Osteoblast (primary cell): ENCODE measurements at places on chromosomes 16 and 17. TPM values are rescaled to one million over a fixed set of nuclear protein-coding genes. Genes with fewer than 3 reads are reported as not detected.

Gene CBX2
- total RNA-seq: 0.88 and 1.1 TPM in 2 replicates

Gene TP53TG3C
- total RNA-seq: not detected in 2 replicates

Gene OR4D1
- not detected in 2 replicates for total RNA-seq

Gene SYCE1L
- not detected in 2 replicates for total RNA-seq

DNA sequence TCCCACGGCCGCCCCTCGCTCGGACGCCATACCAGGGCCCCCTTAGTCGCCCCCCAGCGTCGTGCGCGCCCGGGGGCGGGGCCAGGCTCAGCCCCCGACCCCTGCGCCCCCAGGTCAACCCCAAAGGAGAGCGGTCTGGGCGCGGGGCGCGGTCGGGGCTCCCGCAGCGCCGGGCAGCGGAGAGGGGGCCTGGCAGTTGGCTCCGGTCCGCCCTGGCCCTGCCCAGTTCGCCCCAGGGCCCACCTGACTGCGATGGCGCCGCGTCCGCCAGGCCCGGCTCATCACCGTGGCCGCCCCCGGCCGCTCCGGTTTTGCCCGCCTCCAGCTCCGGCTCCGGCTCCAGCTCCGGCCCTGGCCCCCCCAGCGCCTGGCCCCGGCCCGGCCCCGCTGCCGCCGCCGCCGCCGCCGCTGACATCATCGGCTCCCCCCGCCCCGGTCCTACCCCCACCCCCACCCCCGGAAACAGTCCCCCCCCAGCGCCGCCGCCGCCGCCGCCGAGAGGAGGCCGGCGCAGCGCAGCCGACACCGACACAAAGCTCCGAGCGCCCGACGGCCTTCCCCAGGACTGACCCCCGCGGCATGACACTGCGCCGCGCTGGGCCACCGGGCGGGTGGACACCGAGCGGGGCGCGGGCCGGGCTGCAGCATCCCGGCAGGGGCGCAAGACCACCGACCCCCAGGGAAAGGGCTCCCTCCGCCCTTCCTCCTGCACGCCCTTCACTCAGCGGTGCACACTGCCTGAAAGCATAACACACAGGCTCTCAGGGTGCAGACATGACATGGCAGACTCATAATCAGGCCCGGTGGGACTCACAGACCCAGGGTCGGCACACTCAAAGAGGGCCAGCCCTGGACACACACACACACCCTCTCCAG lies at the start of gene ZBTB4:
TSS of gene ZBTB4 (minus strand) at position 419 of the 876 bp plus-strand sequence. CDS start 12,830 bp downstream, outside the sequence.
- peak; percentile 94 for DNase-seq

- DNase-seq: no peak
Observed at GRCh38 chr16:12020009-12020408, 43.5 kb downstream of the SNX29 start.

- DNase-seq: peak; percentile 75
Observed at GRCh38 chr16:31700530-31701388, 172.8 kb upstream of the ZNF267 start.

DNA sequence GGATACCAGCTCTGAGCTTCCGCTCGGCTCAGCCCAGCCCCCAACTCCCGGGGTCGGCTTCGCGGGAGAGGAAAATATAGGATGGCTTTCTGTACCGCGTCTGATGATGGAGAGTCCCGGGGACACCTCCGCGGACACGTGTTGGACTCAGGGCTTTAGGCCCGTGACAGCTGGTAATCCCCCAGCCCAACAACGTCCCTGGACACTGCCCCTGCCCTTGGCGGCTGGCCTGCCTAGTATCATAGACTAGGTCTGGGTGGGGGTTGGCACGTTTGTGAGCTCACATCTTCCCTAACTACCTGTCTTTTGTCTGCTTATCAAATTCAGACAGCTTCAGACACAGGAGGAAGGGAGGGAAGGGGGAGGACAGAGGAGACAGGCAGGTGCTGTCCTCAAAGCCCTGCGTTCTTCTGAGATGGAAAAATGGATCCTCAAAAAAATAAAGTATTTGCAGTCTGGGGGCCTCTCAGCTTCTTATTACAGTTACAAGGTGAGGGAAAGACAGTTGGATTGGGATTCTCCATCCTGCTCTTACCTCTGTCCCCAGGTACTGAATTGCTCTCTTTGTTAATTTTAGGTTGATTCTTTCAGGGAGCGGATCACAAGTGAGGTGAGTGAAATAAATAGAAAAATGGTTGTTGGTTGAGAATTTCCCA lies 698 bp downstream of the PSME3 start:
- DNase-seq: no peak

GRCh38 chr17:37828651-37829124 lies 83.8 kb upstream of the HNF1B start:
- DNase-seq: no peak

DNA sequence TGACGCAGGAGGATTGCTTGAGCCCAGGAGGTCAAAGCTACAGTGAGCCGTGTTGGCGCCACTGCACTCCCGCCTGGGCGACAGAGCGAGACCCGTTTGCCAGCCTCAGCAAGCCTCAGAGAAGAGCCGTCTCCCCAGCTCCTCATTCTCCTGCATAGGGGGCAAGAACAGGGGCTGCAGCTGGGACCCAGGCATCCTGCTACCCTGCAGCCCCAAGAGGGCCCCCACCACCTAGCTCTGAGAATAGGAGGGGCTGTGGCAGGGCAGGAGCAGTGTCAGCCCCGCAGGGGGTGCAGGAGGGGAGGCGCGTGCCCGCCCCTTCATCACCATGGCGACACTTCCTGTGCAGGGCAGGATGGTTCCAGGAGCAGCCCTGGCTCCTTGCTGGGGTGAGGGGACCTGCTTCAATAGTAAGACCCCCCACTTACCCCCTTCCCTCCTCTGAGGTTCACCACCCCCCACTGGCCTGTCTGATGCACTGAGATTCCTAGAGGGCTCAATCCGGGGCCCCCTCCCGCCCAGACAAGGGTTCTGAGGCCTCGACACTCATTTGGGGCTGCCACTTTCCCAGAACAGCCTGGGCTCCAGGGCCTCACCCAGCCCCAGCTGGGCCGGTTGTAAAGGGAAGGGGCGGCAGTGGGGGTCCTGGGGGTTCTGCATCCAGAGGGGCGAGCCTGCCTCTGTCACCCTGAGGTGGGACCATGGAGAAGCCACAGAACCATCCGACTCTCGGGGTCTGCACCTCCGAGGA lies 20.2 kb downstream of the VASN start:
- DNase-seq: peak; percentile 87

GRCh38 chr17:17254036-17254435 lies 17.1 kb upstream of the FLCN start:
- no peak for DNase-seq

DNA sequence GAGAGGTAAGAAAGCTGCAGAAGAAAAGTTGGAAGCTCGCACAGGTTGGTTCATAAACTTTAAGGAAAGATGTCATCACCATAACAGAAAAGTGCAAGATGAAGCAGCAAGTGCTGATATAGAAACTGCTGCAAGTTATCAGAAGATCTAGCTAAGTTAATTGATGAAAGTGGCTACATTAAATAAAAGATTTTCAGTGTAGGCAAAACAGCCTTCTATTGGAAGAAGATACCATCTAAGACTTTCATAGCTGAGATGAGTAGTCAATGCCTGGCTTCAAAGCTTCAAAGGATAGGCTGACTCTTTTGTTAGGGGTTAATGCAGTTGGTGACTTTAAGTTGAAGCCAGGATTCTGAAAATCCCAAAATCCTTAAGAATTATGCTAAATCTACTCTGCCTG lies 24.0 kb downstream of the CYLD start:
- DNase-seq: no peak

DNA sequence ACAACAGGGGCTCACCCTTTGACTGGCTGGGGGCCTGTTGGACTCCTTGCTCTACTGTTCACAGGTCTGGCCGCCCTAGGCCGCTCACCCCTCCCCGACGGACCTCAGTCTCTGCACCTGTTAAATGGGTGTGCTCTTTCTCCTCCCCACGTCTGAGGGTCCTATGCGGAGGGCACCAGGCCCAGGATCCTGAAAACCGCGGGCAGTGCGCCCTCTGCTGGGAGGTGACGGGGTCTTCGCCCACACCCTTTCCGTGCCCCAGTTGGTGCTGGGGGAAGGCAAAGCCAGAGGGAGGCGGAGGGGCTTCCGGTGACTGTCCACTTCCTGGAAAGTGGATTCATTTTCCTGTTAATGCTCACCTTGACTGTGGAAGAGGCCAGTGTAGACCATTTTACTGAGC lies 1010.9 kb downstream of the KCNJ18 start:
- DNase-seq: no peak

- DNase-seq: no peak
Observed at GRCh38 chr16:57013229-57013628, 23.9 kb downstream of the NLRC5 start.

GRCh38 chr17:40093005-40093579 lies 7.3 kb downstream of the NR1D1 start:
- DNase-seq: peak; percentile 52

- DNase-seq: peak; percentile 39
Observed at GRCh38 chr17:19341211-19341631, 21.3 kb downstream of the B9D1 start.

GRCh38 chr17:28228109-28228840 lies 90.7 kb upstream of the TMEM97 start:
- DNase-seq: no peak

- DNase-seq: no peak
Observed at GRCh38 chr17:69103557-69104233, 38.0 kb downstream of the ABCA6 start.
